Tibial artery (tissue), 4 donors: ENCODE measurements at places on chromosomes 4 and X.

DNA sequence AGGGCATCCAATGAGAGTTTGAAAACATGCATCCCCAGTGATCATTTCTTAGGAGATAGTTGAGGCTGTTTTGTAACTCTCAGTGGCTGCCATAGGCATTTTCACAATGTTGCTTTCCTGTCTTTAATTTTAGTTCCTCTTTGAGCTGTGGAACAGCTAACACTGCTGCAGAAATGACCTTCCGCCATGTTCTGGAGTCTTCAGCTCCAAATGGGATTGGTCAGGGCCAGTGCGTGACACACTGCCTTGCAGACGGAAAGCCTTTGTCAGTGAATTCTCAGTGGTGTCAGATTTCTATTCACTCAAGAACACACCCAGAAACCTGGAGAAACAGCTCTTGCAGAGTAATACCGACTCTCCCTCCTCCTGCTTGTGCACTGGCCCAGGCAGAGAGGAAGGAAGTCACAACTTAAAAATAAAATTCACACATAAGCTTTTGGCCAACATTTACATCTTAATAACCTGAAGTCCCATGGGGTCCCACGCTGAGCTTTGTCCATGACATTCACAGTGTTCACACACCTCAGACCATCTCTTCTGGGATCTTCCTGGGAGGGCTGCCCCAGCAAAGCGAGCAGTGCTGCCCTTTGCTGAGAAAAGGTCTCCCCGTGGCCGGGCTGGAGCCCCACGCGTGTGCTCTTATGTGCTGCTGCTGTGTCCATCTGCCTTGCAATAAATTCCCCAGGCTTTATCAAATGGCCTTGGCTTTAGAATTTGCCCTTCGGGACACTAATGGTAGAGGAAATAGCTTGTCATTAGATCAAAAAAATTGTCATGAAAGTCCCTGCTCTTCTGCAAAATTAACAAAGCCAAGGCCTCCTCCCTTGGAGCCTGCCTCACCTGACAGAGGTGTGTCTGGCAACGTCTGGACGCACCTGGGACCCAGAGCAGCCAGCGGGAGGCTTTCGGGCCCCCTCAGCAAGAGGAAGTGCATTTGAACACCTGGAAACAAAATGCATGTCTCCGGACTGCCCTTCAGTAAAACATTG lies 126.8 kb downstream of the IRF2 start:
- peak; percentile 50 for DNase-seq
- no peak overlapping the region for H3K27ac ChIP-seq
- H3K4me3 ChIP-seq = no peak overlapping the region
- no peaks in the 10 kb centered on the region for H3K4me1 ChIP-seq
- H3K27me3 ChIP-seq = no peaks in the 10 kb centered on the region

- H3K27ac ChIP-seq = no peak overlapping the region
- no peak overlapping the region for H3K4me3 ChIP-seq
- H3K36me3 ChIP-seq = no peaks in the 10 kb centered on the region
- no peaks in the 10 kb centered on the region for H3K27me3 ChIP-seq
- no peak for DNase-seq
Measured at GRCh38 chr4:161403781-161404180, 760.0 kb downstream of the FSTL5 start.

DNA sequence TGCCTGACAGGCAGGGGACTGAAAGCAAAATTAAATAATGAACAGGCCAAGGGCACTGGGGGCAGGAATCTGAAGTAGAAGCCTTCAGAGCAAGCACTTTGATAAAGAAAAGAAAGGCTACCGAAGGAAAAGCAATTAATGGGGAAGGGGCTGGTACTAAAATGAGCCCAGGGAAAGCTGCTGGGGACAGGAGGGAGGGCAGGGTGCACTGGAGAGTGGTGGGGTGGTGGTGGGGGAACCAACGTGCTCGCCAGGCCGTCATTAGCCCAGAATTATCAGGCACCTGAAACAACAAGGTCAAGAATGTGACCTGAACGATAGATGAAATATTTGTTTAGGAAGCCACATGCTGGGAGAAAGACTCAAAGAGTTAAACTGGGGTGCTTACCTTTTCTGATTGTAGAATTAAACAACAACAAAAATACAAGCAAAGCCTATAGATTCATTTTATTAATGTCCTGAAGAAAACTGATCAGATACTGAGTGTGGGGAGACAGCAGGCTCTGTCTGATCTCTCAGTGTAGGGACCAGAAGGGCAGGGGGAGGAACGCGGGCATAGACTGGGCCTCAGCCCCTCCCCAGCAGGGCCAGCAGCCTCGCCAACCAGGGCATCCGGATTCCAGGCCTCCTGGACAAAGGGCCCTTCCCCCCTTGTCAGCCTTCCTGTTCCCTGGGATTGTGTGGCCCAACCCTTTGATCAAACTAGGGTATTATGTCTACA lies 239.7 kb upstream of the KLF3 start:
- H3K27me3 ChIP-seq = no peaks in the 10 kb centered on the region
- no peak overlapping the region for H3K4me3 ChIP-seq
- H3K4me1 ChIP-seq = no peaks in the 10 kb centered on the region
- no peak overlapping the region for H3K27ac ChIP-seq
- no peaks in the 10 kb centered on the region for H3K36me3 ChIP-seq
- DNase-seq = no peak

DNA sequence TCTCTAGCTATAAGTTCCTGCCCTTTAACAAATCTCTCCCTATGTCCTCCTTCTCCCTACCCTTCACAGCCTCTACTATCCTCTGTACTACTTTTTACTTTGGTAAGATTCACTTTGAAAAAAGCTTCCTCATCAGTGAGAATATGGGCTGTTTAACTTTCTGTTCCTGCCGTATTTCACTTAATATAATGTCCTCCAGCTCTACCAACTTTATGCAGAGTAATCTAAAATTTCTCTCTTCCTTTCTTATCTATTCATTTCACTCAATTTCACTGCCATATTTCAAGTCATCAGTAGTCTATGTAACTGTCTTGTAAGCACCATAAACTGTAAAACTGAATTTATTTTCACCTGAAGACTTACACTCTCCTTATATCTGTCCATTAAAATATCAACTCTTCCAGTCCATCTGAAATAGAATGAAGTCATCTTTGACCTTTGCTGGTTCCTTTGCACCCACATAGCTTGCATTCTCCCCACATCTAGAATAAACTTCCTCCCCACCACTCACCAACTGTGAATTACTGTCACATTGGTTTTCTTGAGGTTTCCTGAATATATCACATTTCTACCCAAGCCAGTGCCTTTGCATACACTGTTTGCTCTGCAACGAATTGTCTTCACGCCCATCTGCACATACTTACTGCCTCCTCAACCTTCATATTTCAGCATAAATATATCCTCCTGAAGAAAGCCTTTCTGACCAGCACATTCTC lies 54.6 kb downstream of the ARAP2 start:
- H3K27ac ChIP-seq = no peak overlapping the region
- no peak overlapping the region for H3K4me3 ChIP-seq
- no peaks in the 10 kb centered on the region for H3K36me3 ChIP-seq

DNA sequence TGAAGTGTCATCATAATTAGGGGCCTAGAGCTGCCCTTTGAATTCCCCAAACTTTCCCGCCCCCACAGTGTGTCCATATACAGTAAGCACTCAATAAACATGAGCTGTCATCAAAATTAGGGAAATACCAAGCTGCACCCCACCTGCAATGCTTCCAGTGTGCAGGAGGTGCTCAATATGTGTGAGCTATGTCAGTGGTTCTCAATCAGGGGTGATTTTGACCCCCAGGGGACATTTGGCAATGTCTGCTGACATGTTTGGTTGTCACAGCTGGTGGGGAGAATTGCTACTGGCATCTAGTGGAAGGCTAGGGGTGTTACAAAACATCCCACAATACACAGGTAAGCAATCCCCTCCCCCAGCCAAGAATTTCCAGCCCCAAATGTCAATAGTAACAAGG lies 748 bp downstream of the CFP start:
- no peaks in the 10 kb centered on the region for H3K27me3 ChIP-seq
- H3K4me3 ChIP-seq = no peak overlapping the region
- H3K27ac ChIP-seq = no peak overlapping the region
- no peak for DNase-seq

- no peaks in the 10 kb centered on the region for H3K4me1 ChIP-seq
- no peaks in the 10 kb centered on the region for H3K36me3 ChIP-seq
- H3K27ac ChIP-seq = no peak overlapping the region
- no peak for DNase-seq
- H3K4me3 ChIP-seq = no peak overlapping the region
Measured at GRCh38 chrX:103730147-103730795, 19.6 kb downstream of the TMEM31 start.

DNA sequence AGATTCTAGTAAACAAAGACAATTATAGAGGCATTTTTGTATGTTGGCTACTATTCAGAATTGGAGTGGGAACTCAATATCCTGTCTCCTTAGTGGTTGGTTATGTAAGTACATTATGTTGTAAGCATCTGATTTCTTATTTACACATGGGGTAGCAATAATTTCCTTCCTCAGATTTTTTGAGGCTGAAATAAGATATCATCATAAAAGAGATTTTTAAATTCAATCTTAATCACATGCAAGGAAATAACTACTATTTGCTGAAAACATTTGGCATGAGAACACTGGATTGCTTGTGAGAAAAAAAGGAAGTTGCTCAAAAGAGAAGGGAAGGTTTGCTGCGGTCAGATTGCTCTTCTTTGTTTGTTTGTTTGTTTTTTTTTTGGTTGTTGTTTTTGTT lies 437.7 kb upstream of the HS3ST1 start:
- H3K36me3 ChIP-seq = no peaks in the 10 kb centered on the region
- no peak for DNase-seq
- H3K27ac ChIP-seq = no peak overlapping the region
- no peaks in the 10 kb centered on the region for H3K4me1 ChIP-seq

GRCh38 chr4:141153751-141154510 lies 20.7 kb upstream of the RNF150 start:
- DNase-seq = no peak
- H3K4me1 ChIP-seq = no peaks in the 10 kb centered on the region
- H3K4me3 ChIP-seq = no peak overlapping the region
- H3K27ac ChIP-seq = no peak overlapping the region

- no peak for DNase-seq
- H3K27ac ChIP-seq = peak overlapping the region; percentile 86
- peaks cover 39% of the 10 kb centered on the region for H3K4me1 ChIP-seq
- no peaks in the 10 kb centered on the region for H3K36me3 ChIP-seq
- no peaks in the 10 kb centered on the region for H3K27me3 ChIP-seq
Measured at GRCh38 chr4:6772223-6772928, 10.2 kb upstream of the KIAA0232 start.

DNA sequence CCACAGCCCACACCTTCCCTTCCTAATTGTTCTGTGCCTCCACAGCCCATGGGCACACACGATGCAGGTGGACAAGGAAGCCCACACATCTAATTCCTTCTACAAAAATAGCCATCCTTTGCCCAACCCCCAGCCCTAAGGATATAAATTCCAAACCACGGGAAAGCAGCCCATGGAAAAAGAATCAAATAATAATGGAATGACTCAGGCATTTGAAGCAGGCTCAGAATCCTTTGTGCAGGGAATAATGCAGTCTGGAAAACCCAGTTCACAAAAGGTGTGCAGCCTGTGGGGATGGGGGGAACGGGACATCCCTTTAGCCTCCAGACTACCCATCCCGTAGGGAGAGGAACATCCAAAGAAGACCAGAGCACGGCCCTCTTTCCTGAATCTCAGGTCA lies 342.3 kb upstream of the GALNT7 start:
- H3K4me3 ChIP-seq = no peak overlapping the region
- peaks cover 7% of the 10 kb centered on the region for H3K4me1 ChIP-seq
- H3K27ac ChIP-seq = no peak overlapping the region
- no peaks in the 10 kb centered on the region for H3K27me3 ChIP-seq

DNA sequence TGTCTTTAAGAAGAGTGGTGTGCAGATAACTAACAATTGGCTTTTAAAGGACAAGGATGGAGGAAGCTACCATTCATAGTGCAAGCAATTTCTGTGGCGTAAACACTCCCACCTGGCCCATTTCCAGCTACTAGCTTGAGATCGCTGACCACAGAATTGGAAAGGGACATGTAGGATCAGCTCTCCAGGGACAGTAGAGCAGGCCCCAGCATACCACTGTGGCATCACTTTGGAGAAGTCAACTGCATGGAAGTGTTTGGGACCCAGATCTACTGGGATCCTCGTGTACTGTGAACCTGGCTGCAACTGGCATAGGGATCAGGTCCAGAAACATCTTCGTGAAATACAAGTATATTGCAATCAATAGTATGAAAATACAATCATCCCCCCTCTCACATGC lies 515.0 kb downstream of the INPP4B start:
- no peaks in the 10 kb centered on the region for H3K36me3 ChIP-seq
- no peak overlapping the region for H3K27ac ChIP-seq
- no peaks in the 10 kb centered on the region for H3K27me3 ChIP-seq
- H3K4me3 ChIP-seq = no peak overlapping the region
- H3K4me1 ChIP-seq = no peaks in the 10 kb centered on the region
- DNase-seq = no peak

DNA sequence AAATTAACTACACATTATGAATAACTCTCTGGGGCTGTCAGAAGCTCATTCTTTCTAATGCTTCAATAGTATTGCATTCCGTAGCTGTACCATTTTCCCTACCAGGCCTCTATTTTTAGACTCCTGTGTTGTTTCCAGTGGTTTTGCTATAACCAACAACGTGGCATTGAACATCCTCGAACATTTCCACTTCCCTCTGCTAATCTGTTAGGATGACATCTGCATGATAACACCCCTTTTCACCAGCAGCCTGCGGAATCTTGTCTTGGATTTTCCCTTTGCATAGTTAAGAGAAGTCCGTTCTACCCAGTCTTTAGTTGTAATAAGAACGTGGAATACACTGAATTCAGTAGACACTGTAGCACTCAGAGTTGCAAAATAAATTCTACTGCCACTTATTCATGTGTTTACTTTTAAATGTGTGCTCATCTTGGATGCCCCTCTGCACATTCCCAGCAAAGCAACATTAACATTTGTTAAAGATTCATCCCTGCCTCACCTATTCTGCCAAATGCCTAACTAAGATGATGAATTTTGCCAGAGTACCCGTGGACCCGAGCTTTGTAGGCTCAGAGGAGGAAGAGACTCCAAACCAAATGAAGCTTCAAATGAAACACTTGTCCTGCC lies 55.6 kb downstream of the SEL1L3 start:
- DNase-seq = no peak
- no peak overlapping the region for H3K4me3 ChIP-seq
- H3K27me3 ChIP-seq = no peaks in the 10 kb centered on the region
- no peaks in the 10 kb centered on the region for H3K36me3 ChIP-seq

DNA sequence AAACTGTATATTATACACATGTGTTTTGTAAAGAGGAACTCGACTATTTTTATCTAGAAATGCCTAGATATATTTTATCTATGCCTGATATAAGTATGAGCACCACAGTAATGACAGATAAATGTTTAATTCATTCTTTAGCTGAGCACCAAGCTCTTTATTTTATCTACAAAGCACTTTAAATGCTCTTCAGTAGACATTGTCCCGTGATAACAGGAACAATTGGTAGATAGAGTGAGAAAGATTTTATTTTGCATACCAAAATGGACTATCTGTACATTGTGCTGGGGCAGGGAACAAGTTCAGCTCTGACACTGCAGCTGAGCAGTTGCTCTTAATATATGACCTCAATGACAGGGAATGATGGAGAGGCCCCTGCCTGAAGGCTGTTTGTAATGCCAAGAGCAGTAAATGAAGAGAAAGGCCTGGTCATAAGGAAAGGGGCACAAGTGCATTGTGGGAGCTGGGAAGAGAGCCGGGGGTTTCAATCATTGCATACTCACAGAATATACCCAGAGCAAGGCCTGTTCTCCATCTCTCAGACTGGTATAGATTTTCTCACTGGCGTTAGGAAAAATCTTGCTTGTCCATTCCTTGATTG lies 57.3 kb downstream of the SEPTIN11 start:
- no peak overlapping the region for H3K4me3 ChIP-seq
- peaks cover 3% of the 10 kb centered on the region for H3K36me3 ChIP-seq
- peaks cover 43% of the 10 kb centered on the region for H3K4me1 ChIP-seq
- H3K27me3 ChIP-seq = no peaks in the 10 kb centered on the region

- H3K27ac ChIP-seq = no peak overlapping the region
- H3K4me3 ChIP-seq = no peak overlapping the region
- H3K27me3 ChIP-seq = no peaks in the 10 kb centered on the region
- H3K4me1 ChIP-seq = no peaks in the 10 kb centered on the region
- no peak for DNase-seq
- H3K36me3 ChIP-seq = no peaks in the 10 kb centered on the region
Measured at GRCh38 chr4:48255072-48255958, 14.3 kb downstream of the TEC start.
